ENCODE measurements at places on chromosomes 5 and 9.

GRCh38 chr9:131645078-131645776 is 94.6 kb downstream of the RAPGEF1 start:
- peaks cover 61% of the 10 kb centered on the region for H3K4me1 ChIP-seq
- no peak overlapping the region for H3K4me3 ChIP-seq

DNA sequence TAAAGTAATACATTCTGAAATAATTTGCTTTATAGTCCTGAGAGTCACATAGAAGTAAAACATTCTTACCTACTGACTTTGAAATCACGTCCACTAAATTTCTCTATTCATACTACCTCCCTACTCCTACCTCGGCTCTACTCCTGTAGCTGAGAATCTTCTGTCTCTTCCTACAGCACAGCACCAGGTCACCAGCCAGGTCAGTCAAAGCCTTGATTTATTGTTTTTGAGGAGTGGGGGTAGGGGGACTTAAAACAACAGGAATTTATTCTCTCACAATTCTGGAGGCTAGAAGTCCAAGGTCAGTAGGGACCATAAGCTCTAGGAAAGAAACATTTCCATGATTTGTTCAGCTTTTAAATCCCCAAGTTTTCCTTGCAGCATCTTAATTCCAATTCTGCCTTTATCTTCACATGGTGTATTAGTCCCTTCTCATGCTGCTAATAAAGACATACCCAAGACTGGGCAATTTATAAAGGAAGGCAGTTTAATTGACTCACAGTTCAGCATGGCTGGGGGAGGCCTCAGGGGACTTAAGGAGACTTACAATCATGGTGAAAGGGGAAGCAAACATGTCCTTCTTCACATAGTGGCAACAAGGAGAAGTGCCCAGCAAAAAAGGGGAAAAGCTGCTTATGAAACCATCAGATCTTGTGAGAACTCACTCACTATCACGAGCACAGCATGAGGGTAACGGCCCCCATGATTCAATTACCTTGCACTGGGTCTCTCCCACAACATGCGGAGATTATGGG is 49.6 kb upstream of the CCNG1 start:
- H3K4me1 ChIP-seq, result no peaks in the 10 kb centered on the region
- H3K4me3 ChIP-seq, result no peak overlapping the region
- no peaks in the 10 kb centered on the region for H3K36me3 ChIP-seq
- peaks cover 8% of the 10 kb centered on the region for H3K27me3 ChIP-seq
- H3K27ac ChIP-seq, result no peak overlapping the region

DNA sequence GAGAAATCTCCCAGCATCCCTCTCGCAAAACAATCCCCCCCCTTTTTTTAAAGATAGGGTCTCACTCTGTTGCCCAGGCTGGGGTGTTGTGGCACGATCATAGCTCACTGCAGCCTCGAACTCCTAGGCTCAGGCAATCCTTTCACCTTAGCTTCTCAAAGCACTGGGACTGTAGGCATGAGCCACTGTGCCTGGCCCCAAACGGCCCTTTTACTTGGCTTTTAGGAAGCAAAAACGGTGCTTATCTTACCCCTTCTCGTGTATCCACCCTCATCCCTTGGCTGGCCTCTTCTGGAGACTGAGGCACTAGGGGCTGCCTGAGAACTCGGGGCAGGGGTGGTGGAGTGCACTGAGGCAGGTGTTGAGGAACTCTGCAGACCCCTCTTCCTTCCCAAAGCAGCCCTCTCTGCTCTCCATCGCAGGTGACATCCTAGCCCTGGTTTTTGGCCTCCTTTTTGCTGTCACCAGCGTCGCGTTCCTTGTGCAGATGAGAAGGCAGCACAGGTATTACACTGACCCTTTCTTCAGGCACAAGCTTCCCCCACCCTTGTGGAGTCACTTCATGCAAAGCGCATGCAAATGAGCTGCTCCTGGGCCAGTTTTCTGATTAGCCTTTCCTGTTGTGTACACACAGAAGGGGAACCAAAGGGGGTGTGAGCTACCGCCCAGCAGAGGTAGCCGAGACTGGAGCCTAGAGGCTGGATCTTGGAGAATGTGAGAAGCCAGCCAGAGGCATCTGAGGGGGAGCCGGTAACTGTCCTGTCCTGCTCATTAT is 6.8 kb downstream of the CA9 start:
- H3K36me3 ChIP-seq, result no peaks in the 10 kb centered on the region
- no peak overlapping the region for H3K4me3 ChIP-seq
- no peak for DNase-seq
- peaks cover 10% of the 10 kb centered on the region for H3K27me3 ChIP-seq
- peaks cover 4% of the 10 kb centered on the region for H3K4me1 ChIP-seq

GRCh38 chr5:9977070-9977469 is 272.6 kb downstream of the ATPSCKMT start:
- H3K27ac ChIP-seq, result no peak overlapping the region
- no peak for DNase-seq
- no peaks in the 10 kb centered on the region for H3K27me3 ChIP-seq

- H3K4me3 ChIP-seq, result no peak overlapping the region
- H3K27ac ChIP-seq, result no peak overlapping the region
- no peaks in the 10 kb centered on the region for H3K27me3 ChIP-seq
- no peaks in the 10 kb centered on the region for H3K36me3 ChIP-seq
- no peaks in the 10 kb centered on the region for H3K4me1 ChIP-seq
Observed at GRCh38 chr9:125430161-125431011, 168.8 kb downstream of the GAPVD1 start.

DNA sequence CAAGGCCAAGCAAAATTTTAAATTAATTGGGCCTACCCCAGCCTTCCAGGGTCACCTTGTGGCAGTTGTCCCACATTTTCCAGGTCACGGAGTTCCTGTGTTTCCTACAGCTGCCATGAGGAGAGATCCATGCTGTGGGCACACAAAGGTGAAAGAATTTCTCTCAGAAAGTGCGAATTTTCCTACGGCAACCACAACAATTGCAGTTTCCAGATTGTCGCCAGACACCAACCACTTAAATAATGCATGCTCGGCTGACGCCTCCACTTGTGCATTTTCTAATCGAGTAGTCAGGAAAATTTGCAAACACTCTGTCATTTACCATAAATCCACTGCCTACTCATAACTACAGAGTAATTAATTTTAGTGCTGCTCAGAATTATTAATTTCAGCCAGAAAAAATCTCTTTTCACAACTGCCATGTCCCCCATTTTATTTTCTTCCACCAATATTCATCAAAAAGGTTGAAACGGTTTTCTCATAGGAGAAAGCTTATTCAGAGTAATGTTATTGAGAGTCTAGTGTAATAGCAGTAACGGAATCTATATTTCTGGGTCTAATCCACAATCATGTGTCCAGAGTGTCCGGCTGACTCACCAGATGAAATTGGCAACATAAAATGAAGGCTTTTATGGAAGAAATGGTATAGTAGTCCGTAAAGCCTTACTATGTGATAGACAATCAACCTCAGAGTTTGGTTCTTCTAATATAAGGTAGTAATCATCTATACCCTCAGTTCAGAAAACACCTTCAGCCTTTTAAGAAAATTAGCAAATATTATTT is 389.8 kb downstream of the NR2F1-AS1 start:
- DNase-seq, result no peak
- no peaks in the 10 kb centered on the region for H3K4me1 ChIP-seq
- H3K27me3 ChIP-seq, result no peaks in the 10 kb centered on the region
- H3K4me3 ChIP-seq, result no peak overlapping the region

GRCh38 chr9:78122631-78123030 is 91.0 kb upstream of the GNAQ start:
- H3K4me1 ChIP-seq, result peaks cover 33% of the 10 kb centered on the region
- H3K4me3 ChIP-seq, result no peak overlapping the region
- no peaks in the 10 kb centered on the region for H3K36me3 ChIP-seq
- H3K27me3 ChIP-seq, result peaks cover 4% of the 10 kb centered on the region
- H3K27ac ChIP-seq, result no peak overlapping the region
